ENCODE measurements at places on chromosomes 7 and 10.

- no peak for DNase-seq
Observed at GRCh38 chr7:157005456-157006204, 4.8 kb downstream of the MNX1 start.

DNA sequence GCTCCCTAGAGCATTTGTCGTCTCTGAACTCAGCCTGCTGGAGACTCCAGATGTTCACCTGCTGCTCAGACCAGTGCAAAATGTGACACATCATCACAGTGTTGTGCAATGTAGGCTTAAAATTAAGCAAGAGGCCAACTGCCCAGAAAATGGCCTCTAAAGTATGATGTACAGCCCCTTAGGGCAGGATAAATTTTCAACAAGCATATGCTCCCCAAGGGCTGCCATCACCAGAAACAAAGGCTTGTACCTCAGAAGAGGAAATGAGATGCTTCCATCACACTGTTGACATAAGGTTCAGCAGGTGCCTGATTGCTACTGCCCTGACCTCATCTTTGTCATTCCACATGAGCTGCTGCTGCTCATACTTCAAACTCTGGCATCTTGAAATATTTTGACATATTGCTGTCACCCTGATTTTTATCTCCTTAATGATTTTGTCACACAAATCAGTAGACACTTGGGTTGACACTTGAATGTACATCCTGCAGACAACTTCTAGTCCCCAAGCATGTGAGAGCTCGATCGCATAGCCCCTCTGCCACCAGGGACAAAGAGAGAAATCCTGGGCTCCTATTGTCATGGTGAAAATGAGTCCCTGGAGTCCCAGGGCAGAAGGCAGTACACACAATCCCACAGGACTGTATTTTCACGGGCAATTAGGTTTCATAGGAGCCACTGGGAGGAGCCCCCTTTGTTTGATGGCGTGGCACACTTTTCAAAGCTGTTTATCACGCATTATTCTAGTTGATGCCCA lies 219.7 kb upstream of the STK17A start:
- no peak for DNase-seq

DNA sequence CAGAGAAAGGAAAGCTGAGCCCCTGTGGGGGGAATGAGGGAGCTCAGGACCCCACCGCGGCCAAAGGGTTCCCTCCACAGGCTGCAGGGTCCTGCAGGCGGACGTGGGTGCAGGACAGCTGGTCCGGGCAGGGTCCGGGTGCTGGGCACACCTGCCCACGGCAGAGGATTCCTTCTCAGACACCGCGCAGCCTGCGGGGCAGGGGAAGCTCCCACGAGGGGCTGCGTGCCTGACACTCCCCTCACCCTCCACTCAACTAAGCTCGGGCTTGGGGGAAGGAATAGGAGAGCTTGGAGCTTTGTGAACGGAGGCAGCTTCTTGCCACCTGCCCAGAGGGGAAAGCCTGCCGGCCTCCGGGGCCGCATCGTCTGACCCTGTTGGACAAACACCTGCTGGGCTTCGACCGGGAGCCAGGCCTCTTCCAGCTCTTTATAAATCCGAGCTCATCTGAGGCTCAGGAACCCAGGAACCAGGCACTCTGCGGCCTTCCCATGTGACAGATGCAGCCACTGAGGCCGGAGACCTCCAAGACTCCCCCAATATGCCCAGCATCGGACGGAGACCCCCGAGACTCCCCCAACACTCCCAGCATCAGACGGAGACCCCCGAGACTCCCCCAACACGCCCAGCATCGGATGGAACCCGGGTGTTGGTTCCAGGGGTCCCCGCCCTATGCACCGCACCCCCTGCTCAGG lies 97.3 kb downstream of the PDGFA start:
- DNase-seq = no peak

- no peak for DNase-seq
Observed at GRCh38 chr7:73832806-73833205, 2.0 kb downstream of the CLDN4 start.

- no peak for DNase-seq
Observed at GRCh38 chr7:91137788-91138368, 126.4 kb upstream of the FZD1 start.

DNA sequence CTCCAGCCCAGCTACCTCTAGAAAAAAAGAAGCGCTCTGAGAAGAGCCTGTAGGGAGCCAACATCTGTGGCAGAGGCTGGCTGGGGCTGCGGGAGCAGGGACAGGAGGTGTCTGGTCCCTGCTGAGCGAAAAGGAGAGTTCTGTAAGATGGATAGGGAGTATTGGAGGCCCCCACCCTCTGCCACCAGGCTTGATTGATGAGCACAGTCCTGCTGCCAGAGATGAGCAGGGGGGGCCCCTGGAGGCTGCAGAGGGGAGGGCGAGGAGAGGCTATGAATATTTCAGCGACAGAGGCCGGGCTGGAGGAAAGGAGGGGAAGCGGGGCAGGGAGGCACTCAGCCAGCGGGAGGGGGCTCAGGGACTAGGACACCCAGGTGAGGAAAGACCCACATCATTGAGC lies 44.5 kb upstream of the HSPB1 start:
- DNase-seq = no peak

DNA sequence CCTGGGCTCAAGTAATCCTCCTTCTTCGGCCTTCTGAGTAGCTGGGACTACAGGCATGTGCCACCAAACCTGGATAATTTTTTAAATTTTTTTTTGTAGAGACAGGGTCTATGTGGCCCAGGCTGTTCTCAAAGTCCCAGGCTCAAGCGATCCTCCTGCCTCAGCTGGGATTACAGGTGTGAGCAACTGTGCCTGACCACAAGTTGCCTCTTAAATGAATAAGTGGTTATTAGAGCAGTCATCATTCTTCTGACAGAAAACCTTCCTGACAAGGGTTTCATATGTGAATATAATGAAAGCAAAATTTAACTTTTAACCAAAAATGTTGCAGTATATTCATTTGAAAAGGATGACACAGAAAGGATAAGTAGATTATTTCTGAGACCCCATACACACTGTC lies 532.5 kb downstream of the GRM8 start:
- no peak for DNase-seq

- DNase-seq = no peak
Observed at GRCh38 chr7:158120316-158120715, 467.3 kb downstream of the PTPRN2 start.

- DNase-seq = no peak
Observed at GRCh38 chr7:96354881-96355280, 33.0 kb upstream of the SLC25A13 start.

DNA sequence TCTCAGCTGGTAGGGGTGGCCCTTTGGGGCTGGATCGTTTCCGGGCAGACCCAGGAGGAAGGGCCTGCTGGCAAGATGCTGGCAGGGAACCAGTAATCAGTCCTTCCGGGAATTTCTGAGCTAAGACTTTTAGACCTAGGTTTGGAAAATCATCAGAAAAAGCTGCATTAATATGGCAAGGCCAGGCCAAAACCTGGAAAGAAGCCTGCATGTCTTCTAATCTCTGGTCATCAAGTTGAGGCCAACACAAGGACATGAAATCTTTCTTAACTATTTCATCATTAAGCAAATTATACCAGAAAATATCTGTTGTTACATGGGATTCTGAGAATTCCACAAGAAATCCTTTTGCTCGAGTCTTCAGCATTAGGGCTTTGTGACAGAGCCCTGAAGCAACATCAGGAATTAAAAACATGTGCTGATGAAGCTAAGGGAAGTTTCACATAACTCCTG lies 19.9 kb downstream of the CPA1 start:
- DNase-seq = no peak

- no peak for DNase-seq
Observed at GRCh38 chr7:234051-234707, 41.8 kb downstream of the FAM20C start.

DNA sequence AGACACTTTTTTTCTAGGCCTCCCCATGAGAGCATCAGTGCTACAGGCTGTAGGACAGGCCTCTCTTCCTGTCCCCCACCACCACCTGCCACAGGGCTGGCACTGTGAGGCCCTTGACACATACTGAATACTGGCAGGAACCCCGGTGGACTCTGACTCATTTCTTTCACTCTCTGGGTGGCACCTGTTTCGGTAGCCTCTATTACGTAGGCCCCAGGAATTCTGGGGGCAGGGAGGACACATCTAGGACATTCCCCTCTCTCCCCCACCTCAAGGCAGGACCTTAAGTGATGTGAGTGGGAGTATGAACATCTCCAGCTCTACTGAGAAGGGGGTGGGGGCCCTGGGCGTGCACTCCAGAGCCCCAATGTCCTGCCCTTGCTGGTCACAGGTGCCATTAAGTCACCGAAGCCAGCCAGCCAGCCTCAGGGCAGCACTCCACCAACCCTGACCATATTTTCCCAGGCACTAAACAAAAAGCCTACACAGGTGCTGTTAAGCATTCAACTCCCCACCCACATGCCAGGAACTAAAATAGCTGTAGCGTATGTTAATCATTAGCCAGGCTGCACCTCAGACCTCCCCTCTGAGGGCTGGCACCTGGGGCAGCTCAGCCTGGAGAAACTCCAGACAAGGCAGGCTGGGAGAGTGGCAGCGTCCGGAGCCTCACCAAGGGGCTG lies 8.9 kb downstream of the ANXA11 start:
- peak; percentile 41 for DNase-seq

DNA sequence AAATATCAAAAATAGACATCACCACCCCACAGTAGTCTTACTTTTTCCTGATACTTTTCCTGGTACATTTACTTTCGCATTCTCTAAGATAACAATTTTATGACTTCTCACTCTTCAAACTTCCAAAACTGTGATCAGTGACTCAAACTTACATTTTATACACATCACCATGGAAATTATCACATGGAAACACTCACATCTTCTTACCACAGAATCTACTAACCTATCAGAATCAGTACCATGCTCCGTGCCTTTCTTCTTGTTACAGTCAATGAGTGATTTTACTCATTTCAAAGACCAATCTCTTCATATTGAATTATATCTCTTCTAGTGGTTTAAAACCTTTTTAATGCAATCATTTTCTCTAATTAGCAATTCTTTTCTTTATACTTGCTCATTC lies 120.3 kb downstream of the PTEN start:
- no peak for DNase-seq

DNA sequence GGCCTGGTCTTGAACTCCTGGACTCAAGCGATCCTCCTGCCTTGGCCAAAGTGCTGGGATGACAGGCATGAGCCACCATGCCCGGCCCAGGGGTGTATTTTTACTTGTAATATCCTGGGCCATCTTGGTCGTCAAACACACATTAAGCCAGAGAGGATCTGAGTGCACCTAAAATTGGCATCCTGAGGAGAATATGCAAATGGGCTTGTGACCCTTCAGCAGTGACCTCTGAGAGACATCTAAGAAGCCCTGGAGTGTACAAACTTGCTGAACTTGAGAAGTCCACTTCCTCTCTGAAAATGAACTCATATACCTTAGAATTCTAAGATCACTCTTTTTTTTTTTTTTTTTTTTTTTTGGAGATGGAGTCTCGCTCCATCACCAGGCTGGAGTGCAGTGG lies 372.0 kb upstream of the C7orf33 start:
- no peak for DNase-seq

GRCh38 chr7:157587805-157588560 lies 251.2 kb downstream of the DNAJB6 start:
- no peak for DNase-seq

GRCh38 chr7:106865130-106866041 lies at the start of gene PIK3CG:
TSS of gene PIK3CG (plus strand) at chr7:106865282. CDS start at chr7:106867562, 2,280 bp downstream.
- DNase-seq = no peak

DNA sequence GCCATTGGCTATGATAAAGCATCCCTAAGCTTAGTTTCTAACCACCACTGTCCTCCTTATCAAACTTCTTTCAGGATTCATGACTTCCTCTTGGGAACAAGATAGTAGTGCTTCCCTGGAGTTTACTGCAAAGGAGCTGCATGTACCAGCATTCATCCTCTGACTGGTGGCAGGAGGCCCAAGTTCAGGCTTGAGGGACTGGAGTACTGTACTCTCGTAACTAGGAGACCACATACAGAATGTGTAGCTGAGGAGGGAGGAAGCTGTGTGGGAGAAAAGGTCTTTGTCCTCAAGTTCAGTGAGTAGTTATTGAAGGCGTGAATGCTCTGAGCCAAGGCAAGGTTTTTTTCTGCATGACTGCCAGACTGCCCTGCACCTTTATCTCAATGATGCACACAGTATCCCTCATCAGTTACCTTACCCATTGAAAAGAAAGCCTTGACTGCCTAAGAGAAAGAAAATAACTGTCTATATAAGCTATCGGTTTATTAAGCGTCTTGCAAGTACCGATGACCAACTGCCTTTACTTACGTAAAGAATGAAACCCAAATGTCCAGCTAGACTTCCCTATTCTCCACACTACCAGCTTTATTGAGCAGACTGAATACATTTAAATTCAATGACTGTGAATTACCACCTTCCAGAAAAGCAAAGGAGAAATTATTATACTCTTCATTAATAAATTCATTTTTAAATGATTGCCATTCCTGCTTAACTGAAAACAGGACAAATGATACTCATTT lies 12.8 kb downstream of the SCRN1 start:
- DNase-seq = no peak

DNA sequence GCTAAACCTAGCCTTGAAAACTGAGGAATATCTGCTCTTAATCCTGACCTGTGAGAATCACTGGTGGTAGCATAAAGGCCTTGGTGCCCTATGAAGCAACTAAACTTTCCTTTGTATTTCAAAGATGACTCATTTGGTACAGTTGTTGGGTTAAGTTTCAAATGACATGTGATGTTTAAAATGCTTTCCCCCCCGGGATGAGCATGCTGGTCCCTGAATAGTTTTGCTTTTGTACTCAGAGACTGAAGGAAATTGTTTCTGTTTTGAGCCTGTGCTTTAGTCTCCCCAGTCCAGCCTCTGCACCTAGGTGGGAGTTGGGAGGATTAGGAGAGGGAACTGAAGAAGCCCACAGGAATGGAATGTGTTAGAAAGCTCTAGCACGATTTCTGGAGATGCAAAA lies 258.9 kb upstream of the NPY start:
- no peak for DNase-seq

DNA sequence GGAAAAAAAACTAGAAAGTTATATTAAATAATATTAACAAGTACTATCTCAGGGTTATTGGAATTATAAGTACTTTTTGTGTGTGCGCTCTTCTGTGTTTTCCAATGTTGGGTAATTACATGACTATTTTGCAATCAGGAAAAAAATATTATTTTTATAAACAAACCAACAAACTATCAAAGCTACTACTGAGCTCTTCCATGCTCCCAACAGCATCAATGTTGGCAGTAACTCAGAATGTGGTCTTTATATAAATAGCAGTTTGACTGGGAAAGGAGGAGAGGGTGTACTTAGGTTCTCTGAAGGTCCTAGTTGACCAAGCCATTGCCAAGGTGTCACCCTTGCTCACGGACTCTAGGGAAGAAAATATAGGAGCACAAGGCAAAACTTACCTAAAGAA lies 15.0 kb downstream of the MTERF1 start:
- no peak for DNase-seq

DNA sequence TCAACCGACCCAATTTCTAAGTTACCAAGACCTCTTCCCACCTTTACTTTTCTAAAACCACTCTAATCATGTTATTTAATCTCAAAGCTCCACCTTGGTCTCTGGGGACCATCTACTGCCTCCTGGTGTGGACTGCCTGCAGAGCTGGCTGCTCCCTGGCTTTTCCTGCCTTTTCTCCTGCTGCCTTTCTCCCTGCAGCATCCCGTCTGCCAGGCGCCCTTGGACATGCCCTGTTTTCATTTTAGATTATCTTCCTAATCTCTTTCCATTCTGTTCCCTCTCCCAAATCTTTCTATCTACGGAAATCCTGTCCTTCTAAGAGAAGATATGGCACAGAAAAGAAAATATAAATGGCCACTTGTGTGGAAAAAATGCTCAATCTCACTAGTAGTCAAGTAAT lies 23.1 kb downstream of the TCAF1 start:
- no peak for DNase-seq

Measured in activated T-helper 1 cell treated with anti-CD3 and anti-CD28 coated beads, Interleukin-2, amount 50 U/mL, for 16 hours (primary cell).